ENCODE measurements at places on chromosomes 16 and 17.

DNA sequence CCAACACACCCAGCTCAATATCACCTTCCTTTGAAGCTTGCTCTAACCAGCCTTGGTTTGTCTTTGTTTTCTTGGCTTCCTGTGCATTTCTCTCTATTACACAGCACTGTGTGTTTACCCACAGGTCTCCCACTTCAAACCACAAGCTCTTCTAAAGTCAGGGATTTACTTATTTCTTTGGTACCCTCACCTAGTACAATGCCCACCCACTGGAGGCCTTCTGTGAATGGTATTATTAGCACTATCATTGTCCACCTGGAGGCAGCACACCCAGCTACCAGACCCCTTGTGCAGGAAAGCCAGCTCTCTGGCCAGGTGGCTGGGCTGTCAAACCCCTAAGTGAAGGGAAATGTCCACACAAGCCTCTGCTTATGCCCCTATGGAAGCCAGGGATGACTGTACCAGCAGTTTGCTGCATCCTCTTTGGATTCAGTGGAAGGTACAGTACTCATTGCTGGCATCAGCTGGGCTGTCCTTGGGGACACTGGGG, 9.4 kb upstream of the TOP2A start:
- no peak for DNase-seq

- no peak for DNase-seq
Observed at GRCh38 chr17:80319262-80319998, 58.8 kb downstream of the RNF213 start.

- DNase-seq = no peak
Observed at GRCh38 chr16:25228372-25228771, 11.6 kb downstream of the AQP8 start.

- DNase-seq = no peak
Observed at GRCh38 chr16:51030516-51030915, 120.6 kb downstream of the SALL1 start.

GRCh38 chr17:80848449-80849102, 143.1 kb upstream of the CHMP6 start:
- no peak for DNase-seq

DNA sequence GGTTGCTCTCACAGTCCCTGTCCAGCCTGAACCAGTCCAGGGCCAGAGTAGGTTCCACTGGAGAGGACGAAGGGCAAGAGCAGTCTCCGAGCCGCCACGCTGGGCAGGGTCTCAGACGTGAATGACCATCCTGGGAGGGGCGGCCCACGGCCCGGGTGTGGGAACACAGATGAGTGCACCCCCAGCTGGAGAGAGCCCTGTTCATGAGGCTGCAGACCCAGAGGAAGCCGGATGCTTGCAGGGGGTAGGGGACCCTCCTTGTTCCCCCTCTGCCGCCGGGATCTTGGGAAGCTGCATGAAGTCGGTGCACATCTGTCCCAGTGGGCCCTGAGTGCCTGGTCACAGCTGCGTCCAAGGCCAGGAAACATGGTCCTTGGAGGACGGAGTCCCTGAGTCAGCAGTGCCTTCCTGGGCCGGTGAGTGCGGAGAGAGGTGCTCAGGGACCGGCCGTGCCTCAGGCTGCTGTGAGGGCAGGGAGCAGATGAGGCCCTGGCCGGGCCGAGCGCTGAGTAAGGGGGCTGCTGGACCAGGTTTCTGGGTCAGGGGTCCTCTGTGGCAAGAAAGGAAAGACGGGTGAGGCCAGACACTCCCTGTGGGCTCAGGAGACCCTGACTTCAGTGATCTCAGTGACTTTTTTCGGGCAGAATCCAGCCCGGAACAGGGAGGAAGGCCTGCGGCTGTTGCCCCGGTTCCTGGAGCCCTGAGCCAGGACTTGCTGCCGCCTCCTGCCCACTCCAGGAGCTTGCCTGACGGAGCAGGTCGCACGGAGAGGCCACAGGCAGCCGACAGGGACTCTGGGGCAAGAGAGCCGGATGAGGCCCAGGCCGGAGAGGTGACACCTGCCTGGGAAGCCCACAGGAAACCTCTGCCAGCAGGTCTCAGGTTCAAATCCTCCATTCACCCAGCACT, 45.8 kb downstream of the ACTG1 start:
- DNase-seq = no peak
